Right hindlimb (tissue), 1 donor: ENCODE measurements at places on chromosomes 5 and 9.
A peak's percentile ranks its signal among the peaks of the same experiment; 100 is the strongest.

DNA sequence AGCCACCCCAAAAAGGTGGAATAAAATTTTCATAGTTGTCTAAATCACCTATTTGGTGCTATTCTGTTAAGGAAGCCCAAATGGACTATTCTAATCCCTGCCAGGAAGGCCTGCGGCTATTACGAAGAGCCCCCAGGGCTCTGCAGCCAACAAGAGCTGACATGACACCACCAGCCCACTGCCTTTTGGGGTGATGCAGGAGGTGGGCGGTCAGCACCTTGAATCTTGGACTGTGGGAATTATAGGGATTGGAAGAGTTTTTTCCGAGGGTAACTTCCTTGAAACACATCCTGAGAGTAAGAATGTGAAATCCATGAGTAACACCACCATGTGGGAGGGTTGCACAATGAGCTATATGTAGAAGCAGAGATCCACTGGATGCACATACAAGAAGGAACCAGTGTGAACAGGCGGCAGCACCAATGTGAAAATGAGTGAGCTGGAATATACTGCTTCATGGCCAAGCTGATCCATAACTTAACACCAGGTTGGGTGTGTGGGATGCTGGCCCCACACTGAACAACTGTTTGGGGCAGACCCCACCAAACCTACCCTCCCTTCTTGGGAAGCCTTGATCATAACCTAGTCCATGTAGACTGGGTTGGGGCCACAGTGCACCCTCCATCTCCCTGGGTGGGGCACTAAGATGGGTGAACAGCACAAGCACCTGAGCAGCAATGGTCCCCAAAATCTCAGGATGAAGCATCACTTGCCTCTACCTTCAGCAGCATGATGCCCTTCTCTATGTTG, 239.0 kb downstream of the FSTL4 start:
- no peak for DNase-seq

DNA sequence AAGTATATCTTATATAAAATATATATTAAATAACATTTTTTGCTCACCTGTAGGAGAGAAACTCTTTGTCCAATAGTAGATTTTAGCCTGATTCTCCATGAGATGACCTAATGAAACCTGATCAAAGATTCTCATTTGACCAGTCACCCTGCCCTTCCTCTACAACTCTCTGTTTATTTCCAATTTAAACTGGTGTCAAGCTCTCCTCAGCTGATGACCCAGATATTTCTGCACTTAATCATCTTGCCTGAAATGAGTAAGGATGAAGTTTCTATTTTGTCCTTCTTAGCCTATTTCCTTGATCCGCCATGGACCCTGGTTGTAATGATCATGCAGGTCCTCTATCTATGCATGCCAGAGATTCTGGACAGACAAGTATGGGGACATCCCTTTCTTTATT, 179.3 kb upstream of the FGF10 start:
- DNase-seq: no peak

DNA sequence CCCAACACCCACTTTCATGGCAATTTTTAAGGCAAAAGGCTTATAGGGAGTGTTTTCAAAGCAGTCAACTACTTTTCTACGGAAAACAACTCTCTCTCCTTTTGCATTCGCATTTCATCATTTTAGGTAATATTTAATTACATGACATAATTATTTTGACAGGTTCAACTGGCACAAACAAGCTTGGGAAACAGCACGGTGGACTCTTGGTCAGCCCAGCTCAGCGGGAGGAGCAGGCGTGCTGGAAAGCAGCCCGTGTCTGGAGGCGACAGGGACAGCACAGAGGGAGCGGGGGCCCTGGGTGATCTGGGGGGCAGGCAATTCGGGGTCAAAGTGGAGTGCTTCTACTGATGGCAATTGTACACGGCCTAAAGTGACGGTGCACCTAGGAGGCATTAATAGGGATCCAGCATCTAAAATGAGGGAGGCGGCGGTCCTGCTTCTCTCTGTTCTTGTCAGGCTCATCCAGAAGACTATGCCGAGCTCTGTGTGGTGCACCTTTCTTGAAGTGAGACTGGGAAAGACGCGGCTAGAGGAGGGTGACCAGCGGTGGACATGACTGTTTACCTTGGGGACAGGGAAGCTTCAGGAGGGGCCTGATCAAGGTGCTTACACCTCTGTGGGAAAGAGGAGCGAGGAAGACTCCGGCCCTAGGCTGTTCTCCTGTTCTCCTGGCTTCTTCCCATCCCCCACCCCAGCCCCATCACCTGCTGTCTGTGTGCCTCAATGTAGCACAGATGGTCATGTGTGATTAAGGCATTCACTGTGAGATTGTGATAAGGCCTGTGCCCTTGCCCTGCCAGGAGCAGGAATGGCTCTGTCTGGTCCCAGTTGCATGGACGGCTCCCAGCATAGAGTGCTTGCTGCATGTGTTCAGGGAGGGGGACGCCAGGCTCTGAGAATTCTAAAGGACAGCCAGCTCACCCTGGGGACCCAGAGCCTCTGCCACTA, 3.4 kb downstream of the MYMK start:
- peak; percentile 16 for DNase-seq

- no peak for DNase-seq
Observed at GRCh38 chr5:1187234-1187949, 14.0 kb upstream of the SLC6A19 start.

GRCh38 chr5:140109759-140110645, 3.9 kb upstream of the PURA start:
- no peak for DNase-seq

DNA sequence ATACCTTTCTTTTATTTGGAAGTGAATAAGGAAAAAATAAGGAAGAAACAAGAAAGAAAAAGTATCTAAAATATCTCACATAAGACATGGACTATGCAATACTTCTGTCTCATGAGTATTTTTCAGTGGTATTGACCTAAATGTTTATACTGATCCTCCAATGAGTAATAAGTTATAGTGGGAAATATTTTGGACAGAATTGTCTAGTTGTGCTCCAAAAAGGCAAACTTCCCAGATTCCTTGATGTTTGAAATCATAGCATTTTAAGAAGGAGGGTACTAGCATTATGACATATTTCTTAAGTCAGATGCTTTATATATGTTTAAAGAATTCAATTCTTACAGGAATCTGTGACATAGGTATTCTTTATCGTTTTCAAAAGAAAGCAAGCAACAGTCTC, 34.5 kb upstream of the BASP1 start:
- DNase-seq: no peak

- no peak for DNase-seq
Observed at GRCh38 chr9:114913656-114914055, 16.7 kb downstream of the TNFSF8 start.

- no peak for DNase-seq
Observed at GRCh38 chr5:111099058-111099778, 7.1 kb downstream of the WDR36 start.

DNA sequence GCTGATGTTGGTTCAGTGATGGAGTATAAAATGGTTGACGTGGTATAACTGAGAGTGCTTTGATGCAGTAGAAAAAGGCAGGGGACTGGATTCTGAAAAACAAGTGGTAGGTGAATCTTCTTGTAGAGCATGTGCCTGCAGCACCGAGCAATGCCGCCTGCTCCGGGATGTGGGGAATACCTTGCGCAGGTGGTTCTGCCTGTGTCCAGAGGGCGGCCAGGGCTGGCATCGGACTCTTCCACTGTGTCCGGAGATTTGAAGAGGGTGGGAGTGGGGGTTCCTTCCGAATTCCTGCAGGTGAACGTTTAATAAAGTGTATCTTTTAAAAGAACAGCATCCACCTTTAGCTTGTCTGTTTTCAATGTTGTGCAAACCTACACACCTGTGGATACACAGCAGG, 238.0 kb downstream of the FANCC start:
- DNase-seq: no peak

- DNase-seq: no peak
Observed at GRCh38 chr9:3480353-3480655, 45.5 kb downstream of the RFX3 start.

- no peak for DNase-seq
Observed at GRCh38 chr5:176528761-176529115, 8.5 kb downstream of the RNF44 start.

DNA sequence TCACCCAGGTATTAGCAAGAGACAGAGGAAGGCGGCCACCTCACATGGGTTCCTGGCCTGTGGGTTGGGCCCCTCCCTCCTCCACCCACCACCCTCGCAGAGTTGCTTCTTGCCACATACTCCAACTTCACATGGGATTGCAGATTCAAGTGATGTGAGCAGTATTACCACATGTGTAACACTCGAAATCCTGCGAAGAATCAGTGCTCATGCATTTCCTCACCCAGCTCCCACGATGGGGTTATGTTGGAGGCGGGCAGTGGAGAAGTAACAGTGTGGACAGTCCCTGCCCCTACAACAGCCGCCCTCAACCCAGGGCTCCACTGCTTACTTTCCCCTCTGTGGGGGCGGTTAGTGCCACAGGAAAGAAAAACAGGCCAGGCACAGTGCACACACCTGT, 3.9 kb upstream of the FBP1 start:
- no peak for DNase-seq

GRCh38 chr5:53482717-53483638, 2.5 kb downstream of the FST start:
- peak; percentile 54 for DNase-seq

GRCh38 chr9:95004411-95005277, 278.1 kb downstream of the AOPEP start:
- DNase-seq: peak; percentile 50

GRCh38 chr9:89661391-89661949, 56.7 kb downstream of the GADD45G start:
- peak; percentile 57 for DNase-seq
